ENCODE measurements at places on chromosomes 5 and 9.
A peak's percentile ranks its signal among the peaks of the same experiment; 100 is the strongest.

GRCh38 chr5:105907016-105907415 lies 1763.7 kb downstream of the EFNA5 start:
- DNase-seq = no peak

DNA sequence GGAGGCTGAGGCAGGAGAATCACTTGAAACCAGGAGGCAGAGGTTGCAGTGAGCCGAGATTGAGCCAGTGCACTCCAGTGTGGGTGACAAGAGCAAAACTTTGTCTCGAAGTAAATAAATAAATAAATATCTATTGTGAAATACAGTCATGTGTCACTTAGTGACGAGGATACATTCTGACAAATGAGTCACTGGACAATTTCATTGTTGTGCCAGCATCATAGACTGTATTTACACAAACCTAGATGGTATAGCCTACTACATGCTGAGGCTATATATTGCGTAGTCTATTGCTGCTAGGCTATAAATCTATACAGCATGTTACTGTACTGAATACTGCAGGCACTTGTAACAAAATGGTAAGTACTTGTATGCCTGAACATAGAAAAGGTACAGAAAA lies 61.1 kb upstream of the CCL21 start:
- no peak for DNase-seq

DNA sequence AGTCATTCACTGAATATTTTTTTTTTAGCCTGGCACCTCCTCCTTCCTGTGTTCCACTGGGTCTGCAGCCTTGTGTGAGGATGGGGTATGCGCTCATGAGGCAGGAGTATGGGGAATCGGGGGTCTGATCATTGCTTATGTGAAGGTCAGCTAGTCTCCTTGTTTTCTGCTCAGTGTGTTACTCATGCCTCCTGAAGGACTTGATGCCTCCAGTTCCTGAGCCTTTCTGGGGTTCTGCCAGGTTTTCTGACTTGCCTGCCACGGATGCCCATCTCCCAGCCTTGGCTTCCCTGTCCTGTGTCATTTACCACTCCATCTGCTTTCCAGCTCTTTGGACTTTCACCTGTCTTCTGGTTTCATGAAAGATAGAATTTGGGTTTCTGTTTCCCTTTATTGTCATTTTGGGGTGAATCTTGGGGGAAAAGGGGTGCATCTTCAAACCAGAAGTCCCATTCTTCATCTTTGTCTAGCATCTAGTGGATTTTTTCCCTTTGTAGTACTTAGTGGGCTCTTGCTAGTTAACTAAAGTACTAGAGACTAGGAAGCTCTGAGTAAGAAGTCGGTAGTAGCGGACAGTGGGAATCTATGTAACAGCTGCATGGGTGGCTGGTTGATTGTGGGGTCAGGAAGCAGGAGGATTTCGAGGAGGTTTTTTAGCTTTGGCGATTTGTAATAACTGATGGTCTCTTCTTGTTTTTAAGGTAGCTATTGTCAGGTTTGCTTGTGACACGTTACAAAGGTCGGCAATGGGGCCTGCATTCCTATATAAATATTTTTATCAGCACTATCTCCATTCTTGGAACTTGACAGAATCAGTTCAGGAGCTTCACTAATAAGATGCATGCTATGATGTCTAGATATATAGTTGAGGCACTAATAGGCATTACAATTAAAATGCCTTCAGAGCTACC lies 8.2 kb downstream of the OTULIN start:
- peak; percentile 31 for DNase-seq

DNA sequence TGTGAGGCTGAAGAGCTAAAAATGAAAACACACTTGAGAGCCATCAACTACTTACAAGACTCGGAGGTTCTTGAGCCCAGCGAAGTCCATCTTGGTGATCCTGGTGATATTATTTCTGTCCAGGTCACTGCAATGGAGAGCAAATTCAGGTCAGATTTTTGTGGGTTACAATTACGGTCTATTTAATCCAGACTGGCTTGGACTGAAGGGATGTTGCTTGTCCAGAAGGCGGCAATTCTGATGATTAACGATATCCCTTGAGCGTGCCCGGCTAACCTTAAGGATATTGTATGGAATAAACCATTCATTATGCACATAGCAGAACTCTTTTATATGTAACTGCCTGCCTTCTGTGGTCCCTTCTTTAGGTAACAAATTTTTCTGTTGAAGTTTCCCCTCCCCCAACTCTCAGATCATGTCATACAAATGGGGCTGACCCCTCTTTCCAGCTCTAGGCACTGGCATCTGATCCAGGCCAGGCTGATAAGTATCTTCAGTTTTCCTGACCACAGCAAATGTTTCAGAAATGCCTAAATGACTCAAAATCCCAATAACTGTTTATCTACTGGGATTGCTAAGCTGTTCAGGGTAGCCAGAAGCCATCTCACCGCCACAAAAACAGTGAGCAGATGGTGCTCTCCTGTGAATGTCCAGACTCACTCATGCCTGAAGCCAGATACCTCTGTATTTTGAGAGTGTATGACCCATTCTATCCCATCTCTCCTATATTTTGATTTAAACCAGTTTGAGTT lies 49.4 kb downstream of the SLIT3 start:
- peak; percentile 37 for DNase-seq

GRCh38 chr5:130385656-130386055 lies 481.4 kb downstream of the CHSY3 start:
- DNase-seq = no peak

DNA sequence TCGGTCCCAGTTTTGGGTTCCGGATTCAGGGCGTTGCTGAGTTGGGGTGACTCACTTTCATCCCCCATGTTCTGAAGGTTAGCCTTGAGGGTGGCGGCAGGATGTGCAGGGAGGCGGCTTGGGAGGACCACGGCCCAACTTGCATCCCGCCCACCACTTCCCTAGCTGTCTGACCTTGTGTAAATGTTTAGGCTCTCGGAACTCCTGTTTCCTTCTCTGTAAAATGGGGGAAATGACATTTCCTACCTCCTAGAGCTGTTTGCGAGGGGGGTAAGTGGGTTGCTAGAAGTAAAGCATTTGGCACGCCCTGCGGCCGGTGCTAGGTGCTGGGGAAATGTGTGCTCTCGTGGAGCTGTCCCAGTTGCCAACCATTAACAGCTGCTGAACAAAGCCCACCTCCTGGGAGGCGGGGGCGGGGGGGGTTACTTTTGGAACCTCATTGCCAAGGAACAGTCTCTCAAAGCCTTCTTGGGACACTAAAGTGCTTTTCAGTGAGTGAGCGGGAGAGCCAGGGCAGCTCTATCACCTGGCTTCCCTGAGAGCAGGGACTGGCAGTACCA lies 27.5 kb downstream of the PTGES2 start:
- DNase-seq = no peak

DNA sequence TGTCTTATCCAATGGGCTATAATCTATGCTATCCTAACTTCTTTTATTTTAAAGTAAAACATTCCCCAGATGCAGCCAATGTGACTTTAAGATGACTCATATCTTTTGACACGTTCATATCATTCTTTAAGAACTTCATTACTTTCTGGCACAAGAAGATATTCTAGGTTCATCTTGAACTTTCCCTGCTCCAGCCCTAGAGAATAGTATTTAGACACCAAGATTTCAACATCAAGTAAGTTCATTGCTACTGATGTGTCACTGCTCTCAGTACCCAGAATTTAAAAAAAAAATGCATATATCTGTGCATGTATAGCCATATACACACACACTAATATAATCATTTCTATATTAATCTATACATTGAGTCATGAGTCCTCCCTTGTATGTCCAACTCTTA lies 175.2 kb downstream of the SAXO1 start:
- peak; percentile 60 for DNase-seq

DNA sequence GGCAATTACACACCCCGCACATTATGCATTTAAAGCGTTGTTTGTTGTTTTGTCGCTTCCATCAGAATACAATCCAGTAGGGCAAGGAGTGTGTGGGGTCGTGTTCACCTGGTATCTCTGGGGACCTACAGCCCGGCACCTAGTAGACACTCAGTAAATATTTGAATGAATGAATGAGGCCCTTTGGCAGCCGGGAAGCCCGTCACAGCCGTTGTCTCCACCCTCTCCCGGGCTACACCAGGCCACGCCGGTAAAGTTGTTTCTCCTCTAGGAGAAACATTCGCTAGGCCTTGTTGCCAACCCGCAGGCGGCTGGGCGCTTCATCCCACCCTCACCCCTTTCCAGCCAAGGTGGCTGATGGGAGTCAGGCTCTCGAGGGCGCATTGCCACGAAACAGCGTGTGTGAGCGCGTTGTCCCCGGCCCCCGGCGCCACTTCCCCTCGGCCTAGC lies 876 bp upstream of the JAK2 start:
- no peak for DNase-seq

All from AG20443 (cell line).